Stimulated activated CD4-positive, alpha-beta T cell treated with anti-CD3 and anti-CD28 coated beads, Interleukin-4, amount 100 ng/mL, for 48 hours (primary cell): ENCODE measurements at places on chromosomes 7 and 10.
A peak's percentile ranks its signal among the peaks of the same experiment; 100 is the strongest.

GRCh38 chr7:5630670-5631069 is 150.8 kb downstream of the RNF216 start:
- DNase-seq = peak; percentile 51

DNA sequence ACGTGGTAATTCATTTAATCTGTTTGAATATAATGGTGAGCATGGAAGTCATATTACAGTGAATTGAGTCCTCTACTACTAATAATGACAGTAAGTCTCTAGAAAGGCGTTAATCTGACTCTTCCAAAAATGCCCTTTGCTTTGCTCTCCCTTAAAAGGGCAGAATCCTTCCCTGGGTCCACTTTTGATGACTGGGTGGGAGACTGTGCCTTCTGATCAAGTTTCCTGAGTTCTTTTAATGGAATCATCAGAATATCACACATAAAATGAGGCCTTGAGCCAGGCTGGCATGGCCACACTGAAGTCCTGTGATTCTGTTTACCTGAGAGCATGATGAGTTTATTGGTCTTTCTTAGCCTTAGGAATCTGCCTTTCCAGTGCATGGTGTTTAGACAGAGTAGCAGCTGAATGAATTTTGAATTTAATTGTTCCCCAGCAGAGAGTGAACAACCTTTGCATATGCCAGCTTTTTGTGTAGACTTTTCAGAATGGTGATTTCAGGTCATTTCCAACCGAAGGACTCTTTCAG is 33.3 kb downstream of the PAPSS2 start:
- no peak for DNase-seq

- no peak for DNase-seq
Measured at GRCh38 chr10:60646966-60647796, 131.1 kb upstream of the CDK1 start.

- DNase-seq = no peak
Measured at GRCh38 chr10:122273966-122274545, 3.0 kb downstream of the BTBD16 start.

DNA sequence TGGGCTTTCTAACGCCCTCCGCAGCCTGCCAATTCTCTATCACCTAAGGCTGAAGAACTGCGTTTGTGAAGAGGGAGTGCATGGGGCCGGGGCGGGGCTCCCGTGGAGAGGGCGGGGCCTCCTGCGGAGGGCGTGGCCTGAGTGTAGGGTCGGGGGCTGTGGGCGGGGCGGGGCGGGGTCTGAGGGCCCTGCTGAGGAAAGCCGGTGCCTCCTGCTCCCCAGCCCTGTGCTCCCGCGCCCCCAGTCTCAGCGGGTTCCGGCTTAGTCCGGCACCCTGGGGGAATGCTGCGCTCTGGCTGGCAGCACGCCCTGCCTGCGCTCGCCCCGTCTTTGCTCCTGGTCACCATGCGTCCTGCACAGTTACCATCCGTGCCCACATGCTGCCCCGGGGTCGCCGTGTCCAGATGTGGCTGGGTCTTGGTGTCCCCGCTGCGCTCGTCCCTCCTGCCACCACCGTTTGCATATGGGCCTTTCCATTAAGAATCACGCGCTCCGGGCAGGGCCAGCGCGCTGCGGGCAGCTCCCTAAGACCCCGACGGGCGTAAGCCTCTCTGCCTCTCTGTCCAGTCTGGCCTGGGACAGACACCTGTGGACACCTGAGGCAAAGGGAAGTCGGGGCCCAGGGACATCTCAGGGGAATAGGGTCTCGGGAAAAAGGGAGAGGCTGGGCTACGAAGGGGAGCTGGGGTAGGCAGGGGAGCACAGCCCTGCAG is 144.0 kb upstream of the RET start:
- peak; percentile 59 for DNase-seq
